ENCODE measurements at places on chromosomes 2 and 18. TPM values are rescaled to one million over a fixed set of nuclear protein-coding genes. Genes with fewer than 3 reads are reported as not detected.

Gene SERPINB10
- total RNA-seq, result not detected

Gene RSAD2
- 5.2 TPM for total RNA-seq

Gene SERPINB5
- not detected for total RNA-seq

Gene RAB17
- 0.87 TPM for total RNA-seq

Gene UGT1A6
- not detected for total RNA-seq

Gene CD8B
- total RNA-seq, result 0.67 TPM

Gene KCNG2
- 0.51 TPM for total RNA-seq

Gene ZBTB14
- 9.2 TPM for total RNA-seq

Gene AKAIN1
- not detected for total RNA-seq

Gene IL36G
- total RNA-seq, result not detected

Gene NETO1
- total RNA-seq, result 4.3 TPM

Gene CDKL4
- total RNA-seq, result 0.96 TPM

Gene RAB1A
- 216 TPM for total RNA-seq

Gene CELF4
- 0.39 TPM for total RNA-seq

All from mesenteric fat pad (tissue), 1 donor.